ENCODE measurements at places on chromosomes 4 and X.

DNA sequence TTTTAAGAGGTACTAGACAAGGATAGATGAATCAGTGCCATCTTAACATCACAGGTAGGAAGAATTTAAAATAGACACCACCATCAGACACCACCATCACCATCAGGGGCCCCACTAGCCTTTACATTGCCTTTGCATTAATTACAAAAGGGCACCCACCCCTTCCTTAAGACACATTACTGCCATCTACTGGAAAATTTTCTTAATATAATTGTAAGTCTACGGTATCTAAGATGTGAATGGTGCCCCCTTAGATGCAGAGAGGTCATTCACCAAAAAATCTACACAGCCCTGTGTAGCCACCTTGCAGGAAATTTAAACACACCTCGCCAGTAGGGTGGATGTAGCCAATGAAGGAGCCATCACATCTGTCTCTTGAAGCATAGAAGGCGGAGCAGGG, 184.1 kb downstream of the MID1IP1 start:
- DNase-seq = no peak

DNA sequence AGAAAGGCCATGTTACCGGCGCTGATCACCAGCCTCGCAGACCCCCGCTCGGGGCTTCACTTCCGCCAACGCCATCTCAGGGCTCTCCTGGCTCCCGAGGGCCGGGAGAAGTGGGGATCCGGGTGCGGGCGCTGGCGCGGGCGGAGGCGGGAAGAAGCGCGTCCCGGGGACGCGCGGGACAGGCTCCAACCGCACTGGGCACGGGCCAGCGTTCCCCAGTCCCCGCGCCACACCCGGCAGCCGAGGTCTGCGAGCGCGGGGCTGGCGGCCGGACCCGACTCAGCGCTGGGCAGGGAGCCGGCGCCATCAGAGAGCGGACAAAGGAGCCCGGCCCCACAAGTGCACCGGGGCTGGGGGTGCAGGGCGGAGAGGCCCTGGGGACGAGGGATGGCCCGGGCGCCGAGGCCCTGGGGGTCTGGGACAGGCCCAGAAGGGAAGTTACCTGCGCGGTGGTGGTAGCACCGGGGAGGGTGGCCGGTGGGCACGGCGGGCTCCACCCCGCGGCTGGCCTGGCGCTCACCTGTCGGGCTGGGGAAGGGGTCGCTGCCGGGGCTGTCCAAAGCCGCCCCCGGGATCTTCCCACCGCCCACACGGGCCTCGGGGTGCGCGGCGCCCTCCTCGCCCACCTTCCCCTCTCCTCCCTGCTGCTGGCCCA, 449 bp downstream of the CTPS2 start:
- no peak for DNase-seq

- no peak for DNase-seq
Measured at GRCh38 chr4:89193843-89194242, 82.5 kb downstream of the TIGD2 start.

- no peak for DNase-seq
Measured at GRCh38 chr4:56139241-56139827, 190.6 kb downstream of the CEP135 start.

- peak; percentile 16 for DNase-seq
Measured at GRCh38 chr4:139403462-139403861, 50.5 kb upstream of the RAB33B start.

- DNase-seq = no peak
Measured at GRCh38 chrX:86039625-86040568, 7.5 kb downstream of the CHM start.

DNA sequence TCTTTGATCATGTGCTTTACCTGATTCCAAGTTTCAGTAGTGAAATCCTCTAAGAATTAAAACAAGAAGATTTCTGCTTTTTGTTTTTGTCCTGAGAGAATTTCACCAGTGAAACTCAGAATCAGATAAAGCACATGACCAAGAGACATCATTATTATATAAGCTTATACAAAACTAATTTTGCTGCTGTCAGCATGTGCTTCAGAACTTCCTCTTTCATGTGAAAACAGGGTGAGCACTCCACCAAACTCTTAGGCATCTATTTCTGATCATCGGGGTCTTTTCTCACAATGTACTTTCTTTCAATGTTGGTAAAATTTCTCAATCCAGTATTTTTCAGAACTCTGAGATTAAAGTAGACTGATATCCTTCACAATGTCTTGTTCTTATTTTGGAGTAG, 152.1 kb downstream of the SLC39A8 start:
- DNase-seq = no peak

DNA sequence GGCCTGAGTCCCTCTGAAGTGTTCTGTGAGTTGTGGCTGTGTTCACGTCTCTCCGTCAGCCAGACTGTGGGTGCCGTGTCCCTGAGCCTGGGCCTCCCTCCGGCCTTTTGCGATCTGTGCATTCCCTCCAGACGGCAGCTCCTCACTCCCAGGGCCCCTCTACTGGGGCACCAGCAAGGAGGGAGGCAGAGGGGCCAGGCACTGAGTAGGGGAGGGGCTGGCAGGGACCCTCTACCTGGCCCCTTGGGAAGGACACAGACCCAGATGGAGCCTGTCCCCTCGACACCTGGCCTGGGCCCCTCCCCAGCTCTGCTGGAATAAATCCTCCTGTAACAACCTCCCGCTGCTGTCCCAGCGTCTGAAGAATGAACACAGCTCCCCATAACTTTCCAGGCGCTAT, 110.0 kb upstream of the NKX1-1 start:
- DNase-seq = no peak

DNA sequence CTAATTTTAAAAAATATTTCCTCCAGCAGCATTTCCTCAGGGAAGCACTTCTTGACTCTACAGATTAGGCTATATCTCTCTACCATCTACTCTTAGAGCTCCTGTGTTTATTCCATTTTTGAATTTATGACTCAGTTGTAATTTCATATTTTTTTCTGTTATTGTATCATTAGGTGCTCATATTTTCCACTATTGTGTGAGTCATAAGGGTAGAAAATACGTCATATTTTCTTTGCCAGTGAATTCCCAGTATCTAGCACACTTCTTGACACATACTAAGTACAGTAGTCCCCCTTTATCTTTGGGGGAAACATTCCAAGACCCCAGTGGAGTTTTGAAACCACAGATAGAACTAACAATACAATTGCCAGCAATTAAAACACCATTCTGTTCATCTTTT, 431.2 kb downstream of the GASK1B start:
- DNase-seq = no peak

GRCh38 chrX:13254076-13254785, 65.6 kb downstream of the ATXN3L start:
- peak; percentile 55 for DNase-seq

- no peak for DNase-seq
Measured at GRCh38 chr4:78131403-78131802, 74.3 kb downstream of the FRAS1 start.

- no peak for DNase-seq
Measured at GRCh38 chr4:109999585-109999912, 86.9 kb downstream of the EGF start.

DNA sequence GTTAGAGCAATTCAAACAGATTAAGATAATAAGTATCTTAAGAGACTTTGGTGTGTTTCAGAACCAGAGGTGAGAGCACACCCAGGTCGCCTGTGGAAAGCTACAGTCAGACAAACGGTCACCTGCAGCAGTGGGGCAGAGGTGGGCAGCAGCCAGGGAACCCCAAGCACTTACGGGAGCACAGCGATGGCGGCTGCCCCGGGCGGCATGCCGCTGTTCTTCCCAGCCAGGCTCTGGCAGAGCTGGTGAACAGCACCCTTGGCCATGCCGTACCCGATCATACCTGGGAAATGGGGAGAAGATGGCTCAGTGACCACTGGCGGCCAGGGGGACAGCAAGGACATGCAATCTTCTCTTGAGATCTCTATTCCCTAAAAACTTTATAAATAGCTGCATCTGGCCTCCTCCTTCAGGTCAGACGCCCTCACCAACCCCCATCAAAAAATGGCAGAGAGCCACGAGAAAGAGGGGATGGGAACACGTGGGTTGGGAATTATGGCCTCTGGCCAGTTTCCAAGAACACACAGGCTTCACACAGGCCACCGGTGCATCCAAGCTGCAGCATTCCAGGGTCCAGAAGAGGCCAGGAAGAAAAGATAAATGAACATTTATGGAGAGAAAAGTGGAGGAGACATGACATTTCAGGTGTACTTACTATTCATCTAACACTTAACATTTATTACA, 19.7 kb downstream of the QDPR start:
- DNase-seq = no peak

DNA sequence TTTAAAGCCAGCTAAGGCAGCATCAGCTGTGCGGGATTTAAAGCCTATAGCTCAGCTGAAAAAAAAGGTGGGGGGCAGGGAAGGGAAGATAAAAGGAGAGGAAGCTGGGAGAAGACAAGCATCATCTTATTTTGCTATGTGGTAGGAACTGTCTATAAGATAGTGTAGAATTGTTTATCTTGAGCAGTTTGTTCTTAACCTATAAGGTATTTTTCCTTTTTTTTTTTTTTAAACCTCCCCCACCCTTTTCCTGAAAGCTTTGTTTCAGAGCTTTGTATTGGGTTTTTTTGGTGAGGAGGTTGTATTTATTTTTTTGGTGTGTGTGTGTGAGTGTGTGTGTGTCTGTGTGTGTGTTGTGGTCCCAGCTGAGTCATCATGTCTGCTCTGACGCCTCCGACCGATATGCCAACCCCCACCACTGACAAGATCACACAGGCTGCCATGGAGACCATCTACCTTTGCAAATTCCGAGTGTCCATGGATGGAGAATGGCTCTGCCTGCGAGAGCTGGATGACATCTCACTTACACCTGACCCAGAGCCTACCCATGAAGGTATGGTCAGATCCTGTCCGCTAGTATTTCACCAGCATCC, 531 bp downstream of the RUFY3 start:
- peak; percentile 62 for DNase-seq

GRCh38 chrX:118983513-118983912, 9.1 kb downstream of the LONRF3 start:
- DNase-seq = no peak

GRCh38 chr4:2731907-2732317, 24.2 kb downstream of the TNIP2 start:
- DNase-seq = no peak

- DNase-seq = peak; percentile 78
Measured at GRCh38 chr4:1012034-1012739, 761 bp downstream of the FGFRL1 start.

- peak; percentile 34 for DNase-seq
Measured at GRCh38 chr4:145739845-145740244, 59.9 kb downstream of the C4orf51 start.

- DNase-seq = no peak
Measured at GRCh38 chr4:3464911-3465697, 2.0 kb downstream of the DOK7 start.

DNA sequence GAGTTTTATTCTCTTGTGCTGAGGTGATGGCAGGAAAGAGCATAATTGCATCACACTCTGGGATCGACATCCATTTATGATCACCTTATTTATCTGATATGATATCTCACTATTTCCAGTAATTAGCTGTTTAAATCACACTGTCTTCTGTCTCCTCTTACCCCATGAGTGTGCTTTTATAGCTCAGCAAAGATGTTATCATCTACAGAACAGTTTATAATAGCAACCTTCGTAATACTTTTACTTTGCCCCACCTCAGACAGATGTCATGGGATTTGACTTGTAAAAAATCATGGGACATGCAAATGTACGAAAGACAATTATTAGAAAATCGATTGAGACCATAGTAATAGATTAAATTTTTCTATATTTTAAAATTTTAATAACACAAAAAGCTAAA, 1122.3 kb upstream of the PCDH10 start:
- no peak for DNase-seq

GRCh38 chrX:110944751-110945675, 149.4 kb upstream of the CHRDL1 start:
- DNase-seq = peak; percentile 51

DNA sequence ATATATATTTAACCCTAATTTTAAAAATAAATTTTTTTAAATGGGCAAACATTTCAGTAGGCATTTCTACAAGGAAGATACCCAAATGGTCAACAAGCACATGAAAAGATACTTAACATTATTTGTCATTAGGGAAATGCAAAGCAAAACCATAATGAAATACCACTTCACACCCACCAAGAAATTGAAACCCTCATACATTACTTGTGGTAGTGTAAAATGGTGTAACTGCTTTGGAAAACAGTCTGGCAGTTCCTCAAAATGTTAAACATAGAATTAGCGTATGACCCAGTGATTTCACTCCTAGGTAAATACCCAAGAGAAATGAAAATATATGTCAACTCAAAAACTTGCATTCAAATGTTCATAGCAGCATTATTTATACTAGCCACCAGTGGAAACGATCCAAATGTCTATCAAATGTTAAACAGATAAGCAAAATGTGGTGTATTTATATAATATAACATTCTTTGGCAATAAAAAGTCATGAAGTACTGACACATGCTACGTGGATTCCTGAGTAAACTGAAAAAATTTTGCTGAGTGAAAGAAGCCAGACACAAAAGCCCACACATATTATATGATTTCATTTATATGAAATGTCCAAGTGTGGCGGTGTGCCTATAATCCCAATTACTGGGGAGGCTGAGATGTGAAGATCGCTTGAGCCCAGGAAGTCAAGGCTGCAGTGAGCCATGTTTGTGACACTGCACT, 16.6 kb downstream of the TRIM2 start:
- DNase-seq = no peak

GRCh38 chr4:183485411-183486160, 19.3 kb upstream of the ING2 start:
- DNase-seq = no peak

GRCh38 chr4:73730292-73730691, 10.1 kb upstream of the CXCL8 start:
- DNase-seq = no peak

Measured in stomach (tissue), 19 donors.